Activated CD4-positive, alpha-beta memory T cell treated with anti-CD3 and anti-CD28 coated beads for 36 hours (primary cell): ENCODE measurements at places on chromosomes 3 and 15. TPM values are rescaled to one million over a fixed set of nuclear protein-coding genes. Genes with fewer than 3 reads are reported as not detected.

NR1I2 gene
- total RNA-seq: 0.39 TPM

GRCh38 chr3:189638276-189639031 is 7.3 kb downstream of the TP63 start:
- no peak for DNase-seq
- no peaks in the 10 kb centered on the region for H3K27me3 ChIP-seq
- no peaks in the 10 kb centered on the region for H3K36me3 ChIP-seq

CILP gene
- not detected for total RNA-seq

DNA sequence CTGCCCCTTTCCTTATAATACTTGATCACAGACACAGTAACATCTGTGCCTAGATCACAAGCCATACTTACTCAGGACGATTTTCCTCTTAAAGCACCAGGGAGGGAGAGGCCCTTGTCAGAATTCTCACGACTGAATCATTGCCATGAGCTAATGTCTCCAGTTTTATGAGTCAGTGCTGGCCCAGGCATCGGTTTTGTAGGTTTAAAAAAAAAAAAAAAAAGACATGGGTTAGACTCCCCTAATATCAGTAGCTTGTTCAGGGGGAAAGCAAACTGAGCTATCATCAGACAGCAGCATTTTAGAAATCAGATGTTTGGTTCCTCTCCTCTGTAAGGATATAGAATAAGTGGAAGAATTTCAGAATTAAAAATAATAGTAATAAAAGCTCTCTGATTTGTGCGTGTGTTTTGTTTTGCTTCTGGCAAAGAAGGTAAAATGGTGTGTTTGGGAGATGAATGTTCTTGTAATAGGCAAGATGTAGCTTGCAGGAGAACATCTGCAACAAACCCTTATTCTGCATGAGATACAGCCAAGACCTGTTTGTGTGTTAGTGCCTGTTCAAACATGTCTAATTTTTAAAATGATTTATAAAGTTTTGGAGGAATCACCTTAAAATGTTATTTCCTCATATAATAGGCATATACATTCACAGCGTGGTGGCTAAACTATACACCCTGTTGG is 193.6 kb downstream of the TP63 start:
- H3K4me1 ChIP-seq: no peaks in the 10 kb centered on the region
- no peaks in the 10 kb centered on the region for H3K36me3 ChIP-seq
- no peak overlapping the region for H3K4me3 ChIP-seq
- DNase-seq: no peak
- H3K27ac ChIP-seq: no peak overlapping the region

GRCh38 chr3:162605651-162606204 is 1109.1 kb downstream of the OTOL1 start:
- H3K36me3 ChIP-seq: no peaks in the 10 kb centered on the region
- H3K27ac ChIP-seq: no peak overlapping the region
- H3K4me3 ChIP-seq: no peak overlapping the region
- H3K4me1 ChIP-seq: no peaks in the 10 kb centered on the region
- no peak for DNase-seq

- H3K27me3 ChIP-seq: no peaks in the 10 kb centered on the region
- H3K4me3 ChIP-seq: no peak overlapping the region
- peaks cover 2% of the 10 kb centered on the region for H3K36me3 ChIP-seq
- peaks cover 52% of the 10 kb centered on the region for H3K4me1 ChIP-seq
Measured at GRCh38 chr15:51856714-51857380, 27.4 kb downstream of the TMOD3 start.

INKA1 gene
- 1.0 TPM for total RNA-seq

GRCh38 chr15:89446255-89446891 is 50.0 kb downstream of the RHCG start:
- no peak overlapping the region for H3K27ac ChIP-seq
- H3K4me1 ChIP-seq: no peaks in the 10 kb centered on the region
- H3K4me3 ChIP-seq: no peak overlapping the region
- peaks cover 33% of the 10 kb centered on the region for H3K27me3 ChIP-seq

- H3K4me1 ChIP-seq: no peaks in the 10 kb centered on the region
- no peaks in the 10 kb centered on the region for H3K27me3 ChIP-seq
- no peak overlapping the region for H3K4me3 ChIP-seq
- no peaks in the 10 kb centered on the region for H3K36me3 ChIP-seq
Measured at GRCh38 chr3:85297291-85297690, 338.5 kb downstream of the CADM2 start.

- no peak overlapping the region for H3K4me3 ChIP-seq
- H3K4me1 ChIP-seq: peaks cover 19% of the 10 kb centered on the region
- H3K36me3 ChIP-seq: peaks cover 46% of the 10 kb centered on the region
- H3K27ac ChIP-seq: peak overlapping the region; percentile 49
- H3K27me3 ChIP-seq: no peaks in the 10 kb centered on the region
Measured at GRCh38 chr15:73569361-73569760, 63.8 kb downstream of the NPTN start.

DNA sequence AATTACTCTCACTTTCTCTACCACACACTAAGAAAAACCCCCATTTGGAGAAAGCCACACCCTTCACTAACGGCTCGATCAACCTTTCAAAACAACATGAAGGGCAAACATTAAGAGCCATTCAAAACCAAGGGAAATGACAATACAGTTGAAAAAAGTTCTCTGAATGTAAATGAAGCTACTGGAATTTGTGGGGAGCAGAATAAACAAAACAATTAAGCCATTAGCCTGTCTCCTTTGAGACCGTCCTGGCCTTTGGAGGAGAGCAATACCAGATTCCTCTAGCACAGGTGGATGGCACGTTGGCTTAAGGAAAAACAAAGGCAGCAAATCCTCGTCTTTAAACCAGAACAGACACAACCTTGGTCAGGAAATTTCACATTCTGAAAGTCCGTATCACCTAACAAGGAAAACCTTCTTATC is 18.7 kb downstream of the MYO1E start:
- H3K36me3 ChIP-seq: no peaks in the 10 kb centered on the region
- DNase-seq: no peak
- H3K27me3 ChIP-seq: peaks cover 25% of the 10 kb centered on the region
- H3K4me1 ChIP-seq: peaks cover 14% of the 10 kb centered on the region

DNA sequence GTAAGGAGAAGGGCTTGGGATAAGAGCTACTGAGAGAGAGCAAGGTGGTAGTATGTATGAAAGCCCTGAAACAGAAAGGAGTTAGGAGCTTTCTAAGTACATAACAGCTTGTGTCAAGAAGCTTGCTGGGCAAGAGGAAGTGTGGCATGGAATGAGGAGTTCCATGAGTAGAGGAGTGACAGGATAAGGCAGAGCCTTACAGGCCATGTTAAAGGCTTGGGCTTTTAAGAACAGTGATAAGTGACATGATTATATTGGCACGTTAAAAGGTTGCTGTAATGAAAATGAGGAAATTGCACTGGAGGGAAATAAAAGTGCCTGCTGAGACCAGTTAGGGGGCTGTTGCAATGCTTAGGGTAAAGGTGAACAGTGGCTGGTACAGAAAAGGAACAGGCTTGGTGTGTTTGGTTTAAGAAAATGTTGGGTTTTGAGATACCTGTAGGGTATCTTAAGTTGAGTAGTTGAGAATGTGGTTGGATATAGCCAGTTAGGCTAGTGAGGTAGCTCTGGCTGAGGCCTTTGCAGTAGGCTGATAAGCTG is 49.0 kb downstream of the MEF2A start:
- H3K4me3 ChIP-seq: no peak overlapping the region
- H3K36me3 ChIP-seq: no peaks in the 10 kb centered on the region
- no peak for DNase-seq
- no peaks in the 10 kb centered on the region for H3K27me3 ChIP-seq
- H3K4me1 ChIP-seq: peaks cover 45% of the 10 kb centered on the region

DNA sequence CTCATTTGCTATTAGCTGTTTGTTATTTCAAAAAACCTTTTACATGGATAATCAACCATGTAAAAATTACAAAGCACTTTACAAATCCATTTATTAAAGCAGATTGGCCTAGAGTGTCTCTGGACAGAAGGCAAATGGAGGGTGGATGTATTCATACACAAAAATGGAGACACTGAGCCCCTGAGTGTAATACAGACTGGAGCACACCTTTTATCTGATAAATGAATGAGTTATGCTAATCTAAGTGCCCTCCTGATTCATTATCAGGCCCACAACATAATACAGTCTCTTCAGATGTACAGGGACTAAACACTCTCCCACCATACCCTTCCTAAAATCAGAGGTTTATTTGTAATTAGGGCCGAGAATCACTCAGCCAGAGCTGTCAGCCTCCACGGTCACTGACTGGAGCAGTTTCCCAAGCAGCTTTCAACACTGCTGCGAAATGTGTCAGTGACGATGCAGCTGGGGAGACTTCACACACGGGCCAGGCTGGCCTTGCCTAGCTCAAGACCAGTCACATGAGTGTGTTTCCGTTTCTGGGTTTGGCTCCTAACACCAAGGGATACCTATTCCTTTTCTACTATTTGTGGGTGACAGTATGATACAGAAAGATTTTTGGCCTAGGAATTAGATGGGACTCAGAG is 271.8 kb downstream of the ZIC1 start:
- H3K27me3 ChIP-seq: no peaks in the 10 kb centered on the region
- no peaks in the 10 kb centered on the region for H3K4me1 ChIP-seq
- DNase-seq: no peak
- H3K36me3 ChIP-seq: no peaks in the 10 kb centered on the region
- H3K4me3 ChIP-seq: no peak overlapping the region
- no peak overlapping the region for H3K27ac ChIP-seq

- no peaks in the 10 kb centered on the region for H3K36me3 ChIP-seq
- no peak overlapping the region for H3K4me3 ChIP-seq
- H3K4me1 ChIP-seq: peaks cover 8% of the 10 kb centered on the region
- no peak overlapping the region for H3K27ac ChIP-seq
- peak; percentile 39 for DNase-seq
Measured at GRCh38 chr15:58182460-58183163, 44.4 kb downstream of the AQP9 start.

DNA sequence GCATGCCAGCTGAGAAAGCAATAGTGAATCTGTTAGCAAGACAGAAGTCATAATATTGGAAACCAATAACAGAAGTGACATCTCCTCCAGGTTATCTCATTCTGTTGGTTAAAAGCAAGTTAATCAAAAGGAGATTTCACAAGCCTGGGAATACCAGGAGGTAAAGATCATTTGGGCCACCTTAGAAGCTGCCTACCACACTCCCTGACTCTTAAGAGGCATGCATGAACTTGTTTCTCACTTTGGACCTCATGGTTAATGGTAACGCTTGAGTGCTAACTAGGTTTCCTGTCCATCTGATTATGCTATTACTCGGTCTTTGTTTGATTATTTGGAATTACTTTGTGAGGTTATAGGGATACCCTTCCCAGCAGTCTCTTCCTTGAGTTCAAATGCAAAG is 650.8 kb upstream of the SGO1 start:
- H3K27ac ChIP-seq: no peak overlapping the region
- no peak overlapping the region for H3K4me3 ChIP-seq
- DNase-seq: no peak
- H3K36me3 ChIP-seq: no peaks in the 10 kb centered on the region
- H3K27me3 ChIP-seq: no peaks in the 10 kb centered on the region
- H3K4me1 ChIP-seq: no peaks in the 10 kb centered on the region

MORC1 gene
- total RNA-seq: not detected

DNA sequence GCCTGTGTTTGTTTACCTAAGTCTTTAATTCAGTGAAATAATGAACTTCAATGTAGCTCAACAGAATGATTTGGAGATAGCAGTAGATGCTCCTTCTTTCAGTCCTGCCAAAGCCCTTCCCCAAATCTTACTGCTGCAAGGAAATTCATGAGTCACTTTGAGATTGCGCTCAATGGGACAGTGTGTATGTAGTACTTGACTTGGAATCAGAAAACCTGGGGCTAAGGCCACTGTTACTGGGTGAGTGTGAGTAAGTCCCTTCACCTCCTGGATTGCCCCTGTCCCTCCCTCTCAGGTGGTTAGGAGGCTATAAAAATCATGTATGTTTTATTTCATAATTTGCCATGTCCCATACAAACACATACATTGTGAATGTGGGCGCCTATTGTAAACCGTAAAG is 29.9 kb downstream of the ATP13A5 start:
- H3K4me1 ChIP-seq: no peaks in the 10 kb centered on the region
- no peak overlapping the region for H3K27ac ChIP-seq
- H3K27me3 ChIP-seq: peaks cover 1% of the 10 kb centered on the region
- H3K4me3 ChIP-seq: no peak overlapping the region

GRCh38 chr15:75830910-75831805 is 12.1 kb upstream of the UBE2Q2 start:
- no peaks in the 10 kb centered on the region for H3K36me3 ChIP-seq
- DNase-seq: no peak
- peaks cover 4% of the 10 kb centered on the region for H3K4me1 ChIP-seq
- peaks cover 3% of the 10 kb centered on the region for H3K27me3 ChIP-seq
- no peak overlapping the region for H3K4me3 ChIP-seq

CCDC54 gene
- total RNA-seq: not detected

COL6A6 gene
- not detected for total RNA-seq

GRCh38 chr3:158765518-158766205 is 33.4 kb upstream of the RARRES1 start:
- H3K4me3 ChIP-seq: no peak overlapping the region
- no peaks in the 10 kb centered on the region for H3K4me1 ChIP-seq
- H3K36me3 ChIP-seq: no peaks in the 10 kb centered on the region

- peaks cover 11% of the 10 kb centered on the region for H3K36me3 ChIP-seq
- no peaks in the 10 kb centered on the region for H3K27me3 ChIP-seq
- peak overlapping the region; percentile 30 for H3K4me3 ChIP-seq
- DNase-seq: peak; percentile 94
- peaks cover 80% of the 10 kb centered on the region for H3K4me1 ChIP-seq
Measured at GRCh38 chr3:15269091-15269989, 63.0 kb downstream of the SH3BP5 start.

DNA sequence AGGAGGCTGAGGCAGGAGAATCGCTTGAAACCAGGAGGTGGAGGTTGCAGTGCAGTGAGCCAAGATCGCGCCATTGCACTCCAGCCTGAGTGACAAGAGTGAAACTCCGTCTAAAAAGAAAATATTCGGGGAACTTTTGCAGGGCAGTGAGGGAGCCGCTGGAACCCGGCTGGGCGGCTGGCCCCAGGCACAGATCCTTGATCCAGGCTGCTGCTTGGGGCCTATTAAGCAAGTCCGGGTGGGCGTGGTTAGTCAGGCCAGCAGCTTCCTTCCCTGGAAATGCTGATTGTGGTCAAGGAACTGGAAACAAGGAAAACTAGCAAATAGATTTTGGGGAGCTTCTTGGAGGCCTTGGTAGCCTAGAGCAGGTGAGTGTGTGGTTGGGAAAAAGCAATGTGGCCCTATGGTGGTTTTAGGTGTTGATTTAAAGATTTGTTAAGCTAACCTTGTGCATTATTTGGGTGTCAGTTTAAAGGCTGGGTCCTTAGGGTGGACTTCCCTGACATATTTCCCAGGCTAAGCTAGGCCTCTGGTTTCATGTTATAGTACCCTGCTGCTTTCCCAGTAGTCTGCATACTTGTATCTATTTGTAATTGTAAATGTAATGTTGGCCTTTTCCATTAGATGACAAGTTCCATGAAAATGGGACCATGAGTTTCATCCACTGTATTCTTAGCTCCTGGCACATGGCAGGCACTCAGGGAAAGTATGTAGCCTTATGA is 17.7 kb upstream of the SNX22 start:
- no peak for DNase-seq
- no peak overlapping the region for H3K27ac ChIP-seq
- H3K4me3 ChIP-seq: no peak overlapping the region
- H3K4me1 ChIP-seq: no peaks in the 10 kb centered on the region
- peaks cover 36% of the 10 kb centered on the region for H3K36me3 ChIP-seq

- DNase-seq: no peak
- no peak overlapping the region for H3K4me3 ChIP-seq
- H3K27me3 ChIP-seq: peaks cover 10% of the 10 kb centered on the region
Measured at GRCh38 chr15:93859176-93859575, 372.2 kb upstream of the MCTP2 start.
